ENCODE measurements at places on chromosomes 7 and 10. TPM values are rescaled to one million over a fixed set of nuclear protein-coding genes. Genes with fewer than 3 reads are reported as not detected.

DNA sequence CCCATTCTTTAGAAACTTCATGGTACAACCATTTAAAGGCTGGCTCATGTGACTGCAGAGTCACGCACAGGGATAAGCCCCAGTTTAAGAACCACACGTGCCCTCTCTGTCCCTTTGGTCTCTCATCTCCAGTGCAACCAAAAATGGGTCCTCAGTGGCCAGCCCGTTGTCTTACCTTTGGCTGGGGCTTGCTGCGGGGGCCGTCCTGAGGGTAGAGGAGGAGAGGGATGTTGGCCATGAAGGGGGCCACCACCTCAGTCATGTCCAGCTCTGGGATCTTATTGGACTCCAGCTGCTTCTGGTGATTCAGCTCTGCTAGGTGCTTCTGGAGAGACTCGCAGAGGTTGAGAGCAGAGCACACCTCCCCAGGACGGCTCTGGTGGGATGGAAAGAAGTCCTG lies 22.3 kb downstream of the PSAP start:
- no peak for DNase-seq

- DNase-seq = no peak
These were observed 150.2 kb upstream of the EEPD1 start for GRCh38 chr7:36002900-36003299.

DNA sequence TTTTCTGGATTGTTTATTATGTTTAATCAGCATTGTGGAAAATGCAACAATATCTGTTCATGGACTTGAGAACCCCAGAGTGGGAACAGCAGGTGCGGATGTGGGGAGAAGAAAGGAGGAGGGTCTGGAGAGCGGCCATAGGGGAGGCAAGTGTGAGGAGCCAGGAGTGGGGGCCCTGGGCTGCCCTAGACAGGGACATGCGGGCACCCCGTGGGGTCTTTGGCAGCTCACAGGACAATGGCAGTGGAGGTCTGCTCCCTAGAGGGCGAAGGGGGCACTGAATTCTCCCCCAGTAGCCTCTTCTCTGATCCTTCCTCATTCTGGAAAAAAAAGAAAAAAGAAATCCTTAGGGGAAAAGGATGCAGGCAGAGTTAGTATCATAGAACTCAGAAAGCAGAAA lies 8.9 kb downstream of the TMEM176B start:
- no peak for DNase-seq

DNA sequence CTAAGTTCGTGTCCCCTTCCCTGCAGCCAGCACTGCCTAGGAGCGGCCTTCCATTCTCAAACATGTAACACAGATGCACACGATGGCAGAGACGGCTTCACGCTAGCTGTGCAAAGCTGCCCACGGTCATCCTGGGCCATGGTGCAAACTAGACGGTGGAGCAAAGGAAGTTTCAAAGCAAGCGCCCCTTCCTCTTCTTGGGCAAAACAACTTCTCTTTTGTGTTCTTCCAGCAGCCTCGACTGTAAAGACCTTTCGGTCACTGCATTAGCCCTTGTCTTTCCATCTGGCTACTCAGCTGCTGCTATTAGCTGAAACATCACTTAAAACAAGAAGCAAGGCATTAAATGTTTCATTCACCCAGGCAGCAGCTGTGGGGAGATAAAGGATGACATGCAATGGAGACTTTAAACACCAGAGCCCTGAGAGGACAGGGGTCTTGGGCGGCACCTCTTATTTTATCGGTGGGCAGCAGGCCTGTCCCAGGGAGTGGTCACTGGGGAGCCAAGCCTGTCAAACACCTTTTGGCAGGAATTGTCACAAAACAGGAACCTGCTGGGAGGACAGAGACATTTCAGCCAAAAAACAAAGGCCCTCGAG lies 214.8 kb downstream of the KLF6 start:
- DNase-seq = peak; percentile 10

DNA sequence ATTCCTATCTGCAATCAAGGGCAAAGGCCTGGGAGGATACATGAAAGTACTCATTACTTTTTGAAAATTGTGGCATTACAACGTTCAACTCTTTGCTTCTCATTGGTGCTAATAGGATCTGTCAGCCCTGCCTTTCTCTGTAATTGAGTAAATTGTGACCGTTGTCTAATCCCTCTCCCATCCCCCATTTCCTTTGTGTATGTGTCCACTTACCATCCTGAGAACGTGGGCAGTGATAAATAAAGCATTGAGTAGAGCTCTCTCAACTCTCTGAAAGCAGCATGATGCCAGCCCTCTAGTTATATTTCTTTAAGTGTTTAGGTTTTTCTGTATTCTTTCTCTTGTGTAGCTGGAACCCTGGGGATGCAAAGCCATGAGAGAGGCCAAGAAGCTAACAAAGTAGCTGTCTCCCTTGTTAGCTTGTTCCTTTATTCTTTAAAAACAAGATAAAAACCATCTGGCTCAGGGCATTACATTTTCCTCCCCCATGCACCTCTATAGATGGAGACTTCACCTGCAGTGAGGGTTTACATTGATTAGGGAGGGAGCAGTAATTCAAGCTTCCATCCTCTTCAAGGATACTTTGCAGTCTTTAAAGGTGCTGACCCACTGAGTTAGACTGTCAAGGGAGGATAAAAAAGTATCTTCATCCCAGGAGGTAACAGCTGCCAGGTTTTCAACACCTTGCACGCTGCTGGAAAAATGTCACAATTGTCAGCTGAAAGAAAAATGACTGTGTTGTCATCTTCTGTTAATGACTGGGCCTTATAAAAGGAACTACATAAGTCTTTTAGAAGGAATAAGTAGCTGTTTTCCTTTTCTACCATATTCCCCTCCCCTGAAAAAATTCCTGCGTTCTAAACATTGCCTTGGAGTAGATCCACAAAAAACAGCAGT lies 112.3 kb downstream of the BTRC start:
- DNase-seq = no peak

GRCh38 chr7:30548845-30549244 lies 44.2 kb upstream of the GGCT start:
- peak; percentile 48 for DNase-seq

DNA sequence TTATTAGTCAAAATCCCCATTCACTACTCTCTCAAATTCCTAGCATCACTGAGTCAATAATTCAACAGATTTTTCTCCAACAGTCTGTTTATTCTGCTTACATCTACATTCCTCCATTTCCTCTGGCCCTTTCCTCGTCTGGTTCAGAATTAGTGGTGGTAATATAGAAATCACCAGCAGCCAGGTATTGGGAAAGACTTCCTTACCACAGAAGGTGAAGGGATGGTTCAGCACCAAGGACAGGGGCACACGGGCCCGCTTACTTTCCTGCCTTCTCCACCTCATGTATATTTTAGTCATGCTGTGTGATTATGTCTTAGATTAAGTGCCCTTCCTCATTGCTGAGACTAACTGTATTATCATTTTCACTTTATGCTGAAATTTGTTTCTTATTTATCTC lies 70.4 kb upstream of the APBB1IP start:
- DNase-seq = no peak

DNA sequence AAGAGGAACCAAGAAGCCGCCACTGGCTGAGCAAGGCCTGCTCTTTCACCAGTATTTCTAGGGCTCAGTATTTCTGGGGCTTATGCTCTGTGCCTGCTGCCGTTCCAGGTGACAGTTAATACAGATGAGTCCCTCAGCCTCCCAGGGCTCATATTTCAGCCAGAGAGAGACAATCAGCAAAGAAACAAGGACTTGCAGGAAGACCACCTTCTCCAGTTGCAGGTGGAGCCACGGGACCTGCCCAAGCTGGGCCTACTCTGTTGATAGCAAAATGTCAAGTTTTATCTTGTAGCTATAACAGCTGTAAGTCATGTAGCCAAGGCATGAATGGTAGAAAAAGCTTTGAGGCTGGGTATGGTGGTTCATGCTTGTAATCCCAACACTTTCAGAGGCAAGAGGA lies 42.7 kb downstream of the NPTX2 start:
- no peak for DNase-seq

- no peak for DNase-seq
These were observed 124.5 kb downstream of the TRRAP start for GRCh38 chr7:99002827-99003212.

Gene CC2D2B
- total RNA-seq = 1.2 TPM
